NCI-H1436 treated with DMSO at 0.1 percent for 48 hours (cell line): ENCODE measurements at places on chromosomes 7 and 10.

DNA sequence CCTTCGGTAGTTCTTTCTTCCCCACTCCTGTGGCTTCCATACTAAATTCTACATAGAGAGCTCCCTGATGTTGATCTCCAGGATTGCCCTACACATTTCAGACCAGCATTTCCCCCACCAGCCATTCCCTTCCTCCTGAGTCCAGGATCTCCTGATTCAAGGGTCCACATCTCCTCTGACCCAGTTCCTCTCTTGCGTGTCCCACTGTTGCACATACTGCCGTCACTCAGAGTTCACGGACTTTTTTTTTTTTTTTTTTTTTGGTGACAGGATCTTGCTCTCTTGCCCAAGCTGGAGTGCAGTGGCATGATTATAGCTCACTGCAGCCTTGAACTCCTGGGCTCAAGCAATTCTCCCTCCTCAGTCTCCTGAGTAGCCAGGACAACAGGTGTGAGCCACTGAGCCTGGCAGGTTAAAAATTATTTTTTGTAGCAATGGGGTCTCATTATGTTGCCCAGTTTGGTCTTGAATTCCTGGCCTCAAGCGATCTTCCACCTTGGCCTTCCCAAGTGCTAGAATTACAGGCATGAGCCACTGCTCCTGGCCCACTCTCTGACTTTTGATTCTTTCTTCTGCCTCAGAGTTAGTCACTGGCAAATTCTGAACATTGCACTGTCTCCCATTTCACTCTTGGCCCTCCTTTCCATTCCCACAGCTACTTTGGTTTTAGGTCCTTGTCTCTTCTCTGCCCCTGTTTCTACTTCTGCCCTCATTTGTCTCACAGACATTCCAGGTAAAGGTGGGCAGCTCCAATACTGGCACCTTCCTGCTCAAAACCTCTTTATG is 29.6 kb upstream of the ZRANB1 start:
- DNase-seq = no peak

DNA sequence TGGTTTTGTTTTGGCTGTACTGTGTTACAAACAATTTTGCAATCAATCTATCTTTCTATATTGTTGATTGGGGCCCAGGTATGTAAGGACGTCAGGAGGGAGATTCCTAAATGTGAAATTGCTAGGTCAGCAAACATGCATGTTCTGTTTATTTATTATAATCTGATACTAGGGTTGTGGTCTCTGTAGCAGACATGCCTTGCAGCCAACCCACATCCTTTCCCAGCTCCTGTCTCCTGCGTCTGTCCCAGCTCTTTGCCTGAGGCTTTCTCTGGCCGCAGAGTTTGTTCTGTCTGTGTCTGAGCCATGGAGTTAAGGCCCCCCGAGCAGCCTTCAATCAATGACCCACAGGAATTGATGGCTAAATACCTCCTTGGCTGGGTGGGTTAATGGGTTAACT is 124.0 kb upstream of the ZEB1 start:
- DNase-seq = no peak

GRCh38 chr10:49329146-49329505 is 30.2 kb downstream of the C10orf71 start:
- no peak for DNase-seq

GRCh38 chr10:129879655-129880054 is 84.4 kb downstream of the EBF3 start:
- peak; percentile 88 for DNase-seq

DNA sequence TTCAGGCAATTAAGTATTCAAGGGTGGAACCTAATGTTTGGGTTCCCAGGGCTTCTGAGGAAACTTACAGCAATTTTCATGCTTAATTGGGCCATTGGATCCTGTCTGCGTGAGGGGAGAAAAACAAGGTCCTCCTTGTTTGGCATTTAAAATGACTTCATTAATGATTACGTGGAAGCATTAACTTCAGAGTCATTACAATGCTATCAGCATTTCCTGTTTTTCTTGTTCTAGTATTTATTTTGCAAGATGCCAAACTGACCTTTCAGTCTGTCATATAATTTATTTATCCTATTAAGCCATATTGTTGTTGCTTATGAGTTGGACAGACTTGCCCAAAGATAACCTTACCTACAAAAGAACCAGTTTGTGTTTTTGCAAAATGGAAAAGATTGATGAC is 324.1 kb upstream of the LRRN3 start:
- DNase-seq = no peak
